ENCODE measurements at places on chromosomes 4 and X. TPM values are rescaled to one million over a fixed set of nuclear protein-coding genes. Genes with fewer than 3 reads are reported as not detected.

GRCh38 chr4:40702800-40703151, 47.0 kb upstream of the NSUN7 start:
- DNase-seq, result no peak

DNA sequence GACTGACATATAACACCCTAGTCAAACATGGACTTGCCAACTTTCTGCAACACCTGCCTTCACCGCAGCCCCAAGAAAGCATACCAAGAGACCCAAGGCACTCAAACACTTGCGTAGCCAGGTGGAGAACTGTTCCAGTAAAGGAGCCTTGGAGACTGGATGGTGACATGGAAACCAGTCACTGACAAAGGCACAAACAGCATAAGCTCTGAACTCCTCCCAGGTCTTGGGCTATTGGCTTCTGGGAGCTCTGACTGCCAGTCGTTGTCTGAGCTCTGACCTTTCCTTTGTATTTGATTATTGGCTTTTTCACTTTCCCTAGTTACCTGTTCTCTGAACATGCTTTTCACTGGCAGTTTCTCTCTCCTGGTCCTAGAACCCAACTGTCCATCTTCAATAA, 38.3 kb downstream of the ARAP2 start:
- DNase-seq, result no peak

- no peak for DNase-seq
Measured at GRCh38 chr4:47017494-47017893, 13.9 kb upstream of the GABRB1 start.

GRCh38 chrX:155023907-155024833, 1.6 kb upstream of the F8 start:
- DNase-seq, result no peak

DNA sequence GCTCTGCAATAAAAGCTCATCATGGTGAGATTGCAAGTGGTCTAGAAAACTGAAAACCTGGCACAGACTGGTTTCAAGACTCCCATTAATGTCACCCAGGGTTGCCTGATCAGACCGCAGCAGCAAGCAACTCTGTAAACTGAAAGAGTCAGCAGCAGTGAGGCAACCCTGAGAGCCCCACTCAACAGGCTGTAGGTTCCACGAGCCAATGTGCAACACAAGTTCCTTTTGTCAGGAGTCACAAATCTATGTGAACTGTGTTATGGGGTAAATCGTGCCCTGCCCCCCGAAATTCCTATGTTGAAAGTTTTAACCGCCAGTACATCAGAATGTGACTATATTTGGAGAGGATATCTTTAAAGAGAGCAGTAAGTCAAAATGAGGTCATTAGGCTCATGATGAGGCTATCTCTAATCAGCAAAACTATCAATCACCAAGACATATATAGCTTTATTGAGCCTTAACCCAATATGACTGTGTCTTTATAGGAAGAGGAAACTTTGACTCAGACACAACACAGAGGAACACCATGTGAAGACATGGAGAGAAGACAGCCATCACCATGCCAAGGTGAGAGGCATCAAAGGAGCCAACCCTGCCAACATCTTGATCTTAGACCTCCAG, 94.0 kb downstream of the FBXO8 start:
- no peak for DNase-seq

The RPA4 gene
- 4.0 TPM for total RNA-seq

The HS6ST2 gene
- total RNA-seq, result not detected

The NLGN3 gene
- total RNA-seq, result 1.1 TPM

The C4orf54 gene
- total RNA-seq, result 0.14 TPM

DNA sequence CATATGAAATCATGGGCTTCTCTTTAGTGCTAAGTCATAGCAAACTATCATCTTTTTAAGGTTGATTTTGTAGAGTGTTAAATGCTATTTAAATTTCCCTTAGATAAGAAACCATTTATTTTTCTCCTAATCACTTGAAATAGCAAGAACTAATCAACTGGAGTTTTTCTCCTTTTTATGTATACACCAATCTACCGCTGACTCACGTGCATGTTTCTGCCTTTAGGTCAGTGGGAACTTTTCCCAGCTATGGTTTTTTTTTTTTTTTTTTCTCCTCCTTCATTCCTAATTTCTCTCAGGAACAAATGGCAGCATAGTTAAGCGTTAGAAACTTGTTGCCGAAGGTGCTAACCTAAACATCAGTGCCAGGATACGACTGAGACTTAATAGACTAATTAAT, 176.4 kb downstream of the BMPR1B start:
- no peak for DNase-seq

The SCML2 gene
- 0.81 TPM for total RNA-seq

The VSIG1 gene
- 0.54 TPM for total RNA-seq

DNA sequence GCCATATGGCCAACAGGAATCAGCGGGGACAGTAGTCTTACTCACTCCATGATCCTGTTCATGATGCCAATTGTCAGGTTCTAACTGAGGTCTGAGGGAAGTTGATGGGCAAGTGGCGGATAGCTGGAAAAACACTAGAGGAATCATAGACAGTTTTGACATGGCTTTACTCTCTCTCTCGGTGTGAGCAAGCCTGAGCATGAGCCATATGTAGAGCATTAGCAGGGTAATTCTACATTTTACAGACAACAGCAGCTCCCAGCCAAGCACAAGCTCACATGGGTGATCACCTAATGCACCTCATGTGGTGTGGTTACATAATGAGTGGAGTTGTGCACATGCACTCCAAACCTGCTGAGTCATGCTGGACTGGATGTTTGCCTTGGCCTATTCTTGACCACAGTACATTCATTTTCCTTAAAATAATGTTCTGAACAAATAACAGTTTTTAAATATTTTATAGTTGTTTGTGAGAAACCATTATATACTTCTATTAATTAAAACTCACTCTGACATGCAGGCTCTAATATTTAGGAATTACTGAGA, 429.2 kb downstream of the GPAT3 start:
- DNase-seq, result no peak

DNA sequence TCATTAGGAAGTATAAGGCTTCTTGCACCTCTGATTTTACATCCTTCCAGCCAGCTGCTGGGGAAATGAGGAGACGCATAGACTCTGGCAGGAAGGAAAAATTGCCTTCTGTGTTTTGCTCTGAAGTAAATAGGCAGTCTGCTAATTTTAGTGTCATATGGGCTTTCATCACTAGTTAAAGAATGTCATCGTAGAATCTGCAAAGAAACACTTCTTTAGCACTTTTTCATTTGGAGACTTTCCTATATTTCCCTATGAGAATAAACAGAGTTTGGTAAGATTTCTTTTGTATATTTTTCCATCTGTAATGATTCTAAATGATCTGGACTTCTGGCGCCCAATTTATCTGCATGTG, 3.3 kb downstream of the ADGRL3 start:
- no peak for DNase-seq

DNA sequence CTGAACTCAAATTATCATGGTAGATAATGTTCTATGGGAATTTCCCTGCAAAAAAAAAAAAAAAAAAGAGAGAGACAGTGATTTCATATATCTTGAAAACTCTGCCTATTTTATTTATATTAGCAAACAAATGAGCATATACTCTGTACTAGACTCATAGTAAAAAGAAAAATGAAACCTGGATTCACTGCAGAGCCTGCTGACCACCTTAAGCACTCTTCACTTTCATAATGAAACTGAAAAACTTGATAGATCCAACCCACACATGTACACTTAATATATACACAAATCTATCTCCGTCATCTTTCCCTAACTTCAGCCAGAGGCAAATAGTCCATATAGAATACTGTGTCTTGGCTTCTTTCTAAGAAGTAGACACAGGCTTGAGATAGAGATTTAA, 226.1 kb upstream of the KCNIP4 start:
- no peak for DNase-seq

DNA sequence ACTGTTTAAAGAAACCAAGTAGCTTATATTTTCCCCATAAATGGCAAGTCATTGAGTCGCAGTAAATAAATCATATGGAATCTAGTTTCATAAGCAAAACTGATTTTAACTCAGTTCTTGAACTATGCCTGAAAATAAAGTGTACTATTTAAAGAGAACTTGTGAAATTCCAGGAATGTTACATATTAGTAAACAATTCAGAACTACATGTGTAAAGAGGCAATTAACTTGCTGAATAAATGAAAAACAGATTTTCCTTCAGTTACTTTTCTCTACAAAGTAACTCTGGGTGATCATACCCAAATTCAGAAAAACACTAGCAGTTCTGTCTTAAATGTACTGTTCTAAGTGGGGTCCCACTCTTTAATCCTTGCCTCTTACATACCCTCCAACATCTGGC, 236.1 kb upstream of the EDNRA start:
- no peak for DNase-seq

The ADH5 gene
- total RNA-seq, result 180 TPM

The ARSJ gene
- total RNA-seq, result 25.0 TPM

The SLC25A14 gene
- 13.8 TPM for total RNA-seq

DNA sequence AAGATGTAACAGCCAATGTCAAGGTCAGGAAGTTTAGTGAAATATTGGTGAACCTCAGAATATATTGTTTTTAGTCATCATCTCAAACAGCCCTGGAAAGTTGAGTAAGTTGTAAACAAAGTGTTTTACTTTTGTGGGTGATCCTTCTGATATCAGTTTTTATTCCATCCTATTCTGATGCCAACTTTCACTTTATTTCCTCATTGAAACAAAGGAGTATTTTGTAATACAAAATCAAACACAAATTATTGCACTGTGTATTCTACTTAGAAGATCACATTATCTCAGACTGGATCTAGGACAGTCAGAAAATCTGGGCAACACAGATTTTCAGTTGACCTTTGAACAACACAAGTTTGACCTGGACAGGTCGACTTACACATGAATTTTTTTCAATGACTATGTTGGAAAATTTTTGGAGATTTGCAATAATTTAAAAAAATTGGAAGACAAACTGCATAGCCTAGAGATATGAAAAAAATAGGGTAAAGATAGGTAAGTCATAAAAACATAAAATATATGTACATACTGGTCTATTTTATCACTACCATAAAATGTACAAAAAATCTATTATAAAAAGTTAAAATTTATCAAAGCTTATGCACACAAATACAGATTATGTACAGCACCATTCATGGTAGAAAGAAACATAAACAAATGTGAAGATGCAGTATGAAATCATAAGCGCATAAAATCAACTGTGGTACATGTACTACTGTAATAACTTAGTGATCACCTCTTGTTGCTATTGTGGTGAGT, 709.1 kb upstream of the FAM241A start:
- no peak for DNase-seq

DNA sequence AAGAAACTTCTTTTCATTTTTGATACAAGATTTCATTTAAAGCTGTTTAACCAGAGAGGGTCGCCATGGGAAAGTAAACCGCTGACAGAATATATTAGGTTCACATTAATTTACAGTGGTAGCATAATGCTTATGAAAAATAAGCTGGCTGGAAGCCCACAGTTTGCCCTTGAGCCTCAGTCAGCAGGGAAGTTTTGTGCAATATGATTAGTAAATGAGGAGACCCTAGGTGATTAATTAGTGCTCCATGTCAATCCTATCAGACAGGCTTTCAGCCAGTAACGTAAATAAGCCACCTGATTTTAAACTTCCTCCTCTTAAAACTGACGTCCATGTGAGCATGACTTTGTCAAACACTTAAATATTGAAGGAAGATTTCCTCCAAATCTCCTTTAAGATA, 134.2 kb downstream of the TSPAN5 start:
- DNase-seq, result no peak

GRCh38 chr4:112645541-112646329, 8.8 kb downstream of the LARP7 start:
- no peak for DNase-seq

GRCh38 chrX:139332441-139332840, 198.1 kb upstream of the F9 start:
- no peak for DNase-seq

The GLRB gene
- total RNA-seq, result 7.9 TPM
